ENCODE measurements at places on chromosomes 16 and 17. TPM values are rescaled to one million over a fixed set of nuclear protein-coding genes. Genes with fewer than 3 reads are reported as not detected.
A peak's percentile ranks its signal among the peaks of the same experiment; 100 is the strongest.

Gene CRHR1
- total RNA-seq, result not detected

Gene PRRT2
- 0.35 TPM for total RNA-seq

Gene CA10
- not detected for total RNA-seq

DNA sequence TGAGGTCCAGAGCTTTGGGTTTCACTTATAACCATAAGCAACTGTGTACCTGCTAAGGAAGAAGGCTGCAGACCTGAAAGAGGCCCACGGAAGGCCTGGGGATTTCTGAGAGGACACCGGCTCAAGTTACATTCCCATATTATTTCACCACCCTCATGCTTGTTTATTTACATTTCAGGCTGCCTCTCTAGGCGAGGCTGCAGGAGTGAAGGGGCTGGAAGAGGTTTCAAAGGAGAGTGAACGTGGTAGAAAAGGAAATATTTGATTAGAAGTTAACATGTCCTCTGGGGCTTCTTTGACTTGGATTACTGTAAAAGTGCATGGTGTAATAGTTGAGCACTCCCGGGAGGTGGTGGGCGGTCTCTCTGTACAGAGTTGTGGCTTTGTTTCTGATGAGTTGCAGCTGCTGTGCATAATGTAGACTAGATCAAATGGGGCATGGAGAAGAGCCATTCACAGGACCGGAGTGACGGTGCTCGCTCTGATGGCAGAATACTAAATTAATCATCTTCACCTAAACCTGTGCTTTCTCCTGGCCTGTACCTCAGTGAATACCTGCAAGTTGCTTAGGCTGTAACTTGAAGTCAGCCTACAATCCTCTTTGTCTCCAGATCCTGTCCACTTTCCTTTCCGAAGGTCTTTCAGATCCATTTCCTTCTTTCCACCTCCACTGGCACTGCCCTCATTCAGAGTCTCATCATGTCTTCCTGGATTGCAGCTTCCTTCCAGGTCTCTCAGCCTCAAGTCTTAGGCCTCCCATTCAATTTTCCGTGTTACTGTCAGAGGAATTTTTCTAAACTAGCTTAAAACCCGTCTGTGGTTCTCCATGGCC, 1.9 kb upstream of the CPD start:
- peak; percentile 55 for DNase-seq

DNA sequence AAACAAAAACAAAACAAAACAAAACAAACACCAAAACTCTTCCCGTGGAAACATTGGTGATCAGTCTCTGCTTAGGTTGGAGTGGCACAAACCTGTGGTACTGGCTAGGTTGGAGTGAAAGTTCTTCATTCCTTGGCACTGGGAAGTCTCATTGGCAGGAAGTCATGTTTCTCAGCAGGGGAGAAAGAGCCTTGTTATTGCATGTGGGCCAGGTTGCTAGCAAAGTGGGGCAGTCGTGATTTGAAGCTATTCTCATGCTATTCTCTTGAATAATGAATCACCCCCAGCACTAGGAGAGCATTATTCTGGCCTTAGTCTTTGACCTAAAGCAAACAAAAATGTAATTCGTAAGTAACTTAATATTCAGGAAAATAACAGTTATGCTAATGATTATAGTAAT, 24.3 kb upstream of the B4GALNT2 start:
- peak; percentile 76 for DNase-seq

GRCh38 chr17:36641877-36642845, 40.8 kb downstream of the MRM1 start:
- no peak for DNase-seq

- peak; percentile 80 for DNase-seq
These were observed 1.0 kb upstream of the ABCC12 start for GRCh38 chr16:48156790-48157209.

DNA sequence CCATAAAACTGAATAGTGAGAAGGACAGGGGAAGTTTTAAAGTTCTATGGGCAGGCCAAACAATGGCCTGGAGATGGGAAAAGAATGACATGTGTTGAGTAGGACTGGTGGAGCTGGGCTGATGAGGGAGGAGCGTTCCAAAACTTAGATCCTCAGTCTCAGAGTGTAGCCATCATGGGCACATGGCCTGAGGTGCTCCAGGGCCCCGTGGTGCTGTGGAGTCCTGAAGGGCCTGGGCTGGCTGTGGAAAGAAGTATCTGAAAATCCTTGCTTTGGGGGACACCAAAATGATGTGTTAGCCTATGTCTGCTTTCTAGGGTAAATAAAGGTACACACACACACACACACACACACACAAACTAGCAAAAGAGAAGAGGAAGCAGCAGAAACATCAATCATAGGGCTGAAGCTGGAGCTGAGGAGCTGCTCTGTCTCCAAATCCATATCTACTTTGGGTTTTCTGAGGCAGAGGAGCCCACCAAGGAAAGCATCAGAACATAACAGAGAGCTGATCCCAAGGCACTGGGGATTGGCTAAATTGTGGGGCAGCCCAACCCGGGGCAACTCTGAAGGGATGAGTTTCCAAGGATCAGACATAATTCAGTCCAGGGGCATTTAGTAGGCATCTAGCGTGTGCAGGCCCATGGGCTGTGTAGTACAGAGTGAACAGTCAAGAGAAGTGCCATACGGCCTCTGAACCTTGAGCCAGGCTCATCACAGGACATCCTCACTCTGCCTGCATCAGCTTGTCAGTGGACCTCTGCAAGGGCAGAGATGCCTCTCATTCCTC, 85.2 kb downstream of the C16orf78 start:
- no peak for DNase-seq

GRCh38 chr16:51045186-51045585, 105.9 kb downstream of the SALL1 start:
- no peak for DNase-seq

DNA sequence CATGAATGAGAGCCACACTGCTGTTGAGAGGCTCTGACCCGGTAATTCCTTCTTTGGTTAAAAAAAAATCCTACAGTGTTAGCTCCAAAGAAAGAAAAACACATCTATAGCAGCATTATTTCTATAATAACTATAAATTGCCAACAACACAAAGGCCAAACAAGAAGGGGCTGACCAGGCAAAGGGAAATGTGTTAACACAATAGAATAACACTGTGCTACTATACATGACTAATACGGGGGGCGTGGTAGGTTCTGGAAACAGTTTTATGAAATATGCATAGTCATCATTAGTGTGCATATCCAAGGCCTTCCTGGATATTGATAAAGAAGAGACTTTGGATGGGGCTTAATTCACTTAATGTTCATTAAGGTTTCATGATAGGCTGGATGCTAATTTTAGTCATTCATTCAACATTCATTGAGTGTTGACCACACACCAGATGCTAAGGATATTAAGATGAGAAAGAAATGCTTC, 50.0 kb upstream of the CCL1 start:
- no peak for DNase-seq

GRCh38 chr16:4293822-4294457, 21.1 kb upstream of the TFAP4 start:
- DNase-seq, result peak; percentile 32

GRCh38 chr17:49873466-49873865, 25.6 kb upstream of the TAC4 start:
- no peak for DNase-seq

DNA sequence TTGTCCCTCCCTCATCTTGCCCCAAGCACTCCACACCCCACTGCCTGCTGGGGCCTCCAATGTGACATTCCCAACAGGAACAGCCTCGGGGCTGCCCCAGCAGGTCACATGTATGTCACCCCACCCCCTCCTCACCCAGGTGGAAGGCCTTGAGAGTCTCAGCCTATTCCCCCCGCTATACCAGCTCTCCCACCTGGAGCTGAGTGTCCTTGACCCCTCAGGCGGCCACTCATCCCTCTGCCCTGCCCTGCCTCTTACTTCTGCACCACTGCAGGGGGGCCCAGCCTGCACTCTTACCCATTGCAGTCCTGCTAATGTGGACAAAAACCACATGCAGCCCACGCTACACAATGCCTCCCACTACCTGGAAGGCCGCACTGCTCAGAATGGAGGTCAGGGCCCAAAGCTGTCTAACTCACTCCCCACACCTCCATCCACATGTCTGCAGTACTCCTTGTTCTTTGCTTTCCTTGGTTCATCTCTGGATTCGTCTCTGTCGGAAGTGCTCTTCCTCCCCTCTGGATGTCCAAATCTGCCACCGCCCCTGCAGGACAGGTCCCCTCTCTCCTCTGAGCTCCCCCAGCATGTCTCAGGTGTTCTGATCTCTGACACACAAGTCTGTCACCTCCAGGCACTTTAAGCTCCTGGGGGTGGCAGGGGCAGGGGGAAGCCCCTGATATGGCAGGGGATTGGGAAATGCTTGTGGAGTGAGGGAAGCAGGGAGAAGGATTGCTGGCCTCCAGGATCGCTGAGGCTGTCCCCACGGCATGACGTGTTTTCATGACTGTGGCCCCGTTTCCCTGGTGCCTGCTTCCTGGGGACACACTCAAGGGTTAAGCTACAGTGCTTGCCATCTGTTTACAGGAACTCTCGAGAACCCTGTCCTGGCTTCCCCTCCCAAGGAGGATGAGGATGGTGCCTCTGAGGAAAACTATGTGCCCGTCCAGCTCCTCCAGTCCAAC, 20.8 kb downstream of the TRPV2 start:
- no peak for DNase-seq

- no peak for DNase-seq
These were observed 3.6 kb downstream of the QRICH2 start for GRCh38 chr17:76304226-76305134.

All from PC-3 (cell line).